Right cardiac atrium (tissue), 5 donors: ENCODE measurements at places on chromosomes 1 and 21.
A peak's percentile ranks its signal among the peaks of the same experiment; 100 is the strongest.

DNA sequence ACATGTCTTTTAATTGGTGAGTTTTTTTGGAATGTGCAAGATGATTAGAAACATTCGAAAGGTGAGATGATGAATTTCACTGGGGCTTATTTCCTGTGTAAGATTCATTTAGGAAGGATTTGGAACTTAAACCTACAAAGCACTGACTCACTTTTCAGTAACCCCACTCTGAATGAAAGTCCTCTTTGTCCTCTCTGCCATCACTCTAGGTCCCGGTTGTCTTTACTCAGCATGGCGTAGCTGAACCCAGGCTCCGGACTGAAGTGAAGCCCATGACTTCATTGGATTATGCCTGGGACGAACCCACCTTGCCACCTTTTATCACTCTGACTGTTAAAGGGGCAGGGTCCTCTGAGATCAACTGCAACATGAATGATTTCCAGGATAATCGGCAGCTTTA, 139.4 kb downstream of the VPS13D start:
- no peak for DNase-seq

DNA sequence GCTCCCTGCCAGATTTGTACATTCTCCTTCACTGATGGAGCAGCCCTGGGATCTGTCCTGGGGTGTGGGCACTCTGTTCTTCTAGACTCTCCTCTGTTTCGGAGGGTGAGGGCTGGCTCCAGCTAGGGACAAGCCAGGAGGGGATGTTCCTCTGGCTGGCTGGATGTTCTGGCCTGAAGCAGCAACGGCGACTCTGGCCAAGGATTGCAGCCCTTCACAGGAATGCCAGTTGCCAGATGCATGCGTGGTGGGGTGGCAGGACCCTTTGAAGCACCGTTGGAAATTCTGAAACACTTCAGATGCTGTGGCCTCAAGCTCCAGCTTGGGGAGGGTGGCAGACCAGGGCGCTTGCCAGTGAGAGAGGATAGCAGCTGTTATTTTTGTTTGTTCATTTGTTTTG, 210.9 kb downstream of the TRABD2B start:
- DNase-seq, result peak; percentile 71

DNA sequence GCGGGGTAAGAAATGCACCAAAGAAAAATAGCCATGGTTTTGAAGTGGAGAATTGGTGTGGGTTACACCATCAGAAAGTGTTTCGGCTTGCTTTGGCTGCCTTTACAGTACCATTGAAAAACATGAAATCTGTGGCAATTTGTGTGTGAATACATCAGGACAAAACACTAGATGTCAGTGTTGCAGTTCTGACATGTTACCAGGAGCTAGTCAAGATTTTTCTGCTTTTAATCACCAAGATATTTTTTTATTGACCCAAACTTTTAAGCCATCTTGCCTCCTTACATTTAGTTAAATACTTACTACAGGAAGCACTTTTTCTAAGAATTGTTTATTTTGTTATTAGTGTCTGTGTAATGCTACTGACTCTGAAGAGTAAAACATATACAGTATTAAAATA, 14.3 kb downstream of the RRP15 start:
- no peak for DNase-seq

DNA sequence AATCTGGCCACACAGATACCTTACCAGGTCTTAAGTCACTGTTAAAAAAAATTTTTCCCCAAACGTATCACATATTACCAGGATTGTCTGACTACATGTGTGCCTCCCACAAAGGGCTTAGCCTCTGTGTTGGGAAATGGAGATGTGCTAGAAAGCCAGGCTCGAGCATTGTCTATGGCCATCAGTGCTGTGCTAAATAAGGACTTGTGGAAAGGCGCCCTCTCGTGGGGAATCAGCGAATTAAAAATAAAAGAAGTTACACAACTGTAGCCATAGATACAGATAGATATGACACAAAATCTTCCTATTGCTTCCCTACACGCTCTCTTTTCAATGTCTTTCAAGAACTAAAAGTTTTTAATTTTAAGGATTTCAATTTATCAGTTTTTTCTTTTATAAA, 47.5 kb upstream of the CRNN start:
- peak; percentile 32 for DNase-seq

GRCh38 chr1:201171063-201172036, 17.1 kb upstream of the TMEM9 start:
- DNase-seq, result peak; percentile 60

DNA sequence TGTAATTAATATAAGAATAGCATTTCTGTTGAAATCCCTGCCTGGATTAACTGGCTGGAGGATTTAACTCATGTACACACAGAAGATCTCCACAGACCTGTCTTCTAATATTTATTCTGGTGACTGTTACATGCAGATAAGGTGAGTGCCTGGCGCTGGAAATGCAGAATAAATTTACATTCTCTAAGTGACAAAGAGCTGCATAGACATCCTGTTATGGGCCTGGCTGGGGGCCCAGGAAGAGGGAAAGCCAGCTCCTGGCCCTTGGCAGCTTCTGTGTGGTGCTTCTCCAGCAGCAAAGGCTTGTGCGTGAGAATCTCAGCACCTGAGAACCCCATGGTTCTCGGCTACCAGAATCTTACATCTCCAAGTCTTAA, 446.6 kb downstream of the PTPRU start:
- DNase-seq, result no peak

DNA sequence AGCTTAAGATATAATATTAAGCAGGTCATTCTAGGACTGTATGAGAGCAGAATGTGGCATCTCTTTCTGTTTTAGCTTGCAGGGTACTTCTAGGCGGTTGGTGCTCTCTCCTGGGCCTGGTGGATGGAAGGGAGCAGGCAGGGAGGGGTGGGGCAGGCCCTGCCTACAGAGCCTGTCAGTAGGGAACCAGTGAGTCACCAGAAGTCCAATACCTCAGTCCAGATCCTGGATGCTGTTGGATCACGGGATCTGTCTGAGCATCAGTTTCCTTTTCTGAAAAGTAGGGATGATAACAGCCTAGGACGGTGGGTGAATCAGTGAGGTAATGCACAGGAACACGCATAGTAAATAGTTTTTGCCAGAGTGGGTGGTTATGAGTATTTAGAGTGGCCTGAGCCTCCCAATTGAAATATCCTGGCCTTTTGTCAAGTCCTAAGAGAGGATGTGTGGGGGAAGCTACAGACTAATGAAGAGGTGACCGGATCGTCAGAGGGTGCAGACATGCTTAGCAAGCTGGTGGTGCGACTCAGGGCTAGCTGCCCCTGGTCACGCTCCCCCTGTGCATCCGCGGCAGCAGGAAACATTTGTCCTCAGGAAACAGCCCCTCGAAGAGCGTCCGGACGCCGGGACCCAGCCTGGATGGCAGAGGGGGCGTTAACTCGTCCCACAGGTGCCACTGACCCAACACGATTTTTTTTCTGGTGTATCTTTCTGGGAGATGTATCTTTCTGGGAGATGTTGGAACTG, 23.9 kb downstream of the NAV1 start:
- DNase-seq, result peak; percentile 62

- DNase-seq, result no peak
These were observed 172.6 kb downstream of the KIF26B start for GRCh38 chr1:245327360-245327759.
